ENCODE measurements at places on chromosomes 6 and 20.

- no peak for DNase-seq
These were observed 1.5 kb downstream of the CD2AP start for GRCh38 chr6:47479140-47479508.

- DNase-seq: no peak
These were observed 2.9 kb upstream of the DDAH2 start for GRCh38 chr6:31732029-31732428.

GRCh38 chr6:62672989-62673388 lies 387.0 kb upstream of the KHDRBS2 start:
- no peak for DNase-seq

DNA sequence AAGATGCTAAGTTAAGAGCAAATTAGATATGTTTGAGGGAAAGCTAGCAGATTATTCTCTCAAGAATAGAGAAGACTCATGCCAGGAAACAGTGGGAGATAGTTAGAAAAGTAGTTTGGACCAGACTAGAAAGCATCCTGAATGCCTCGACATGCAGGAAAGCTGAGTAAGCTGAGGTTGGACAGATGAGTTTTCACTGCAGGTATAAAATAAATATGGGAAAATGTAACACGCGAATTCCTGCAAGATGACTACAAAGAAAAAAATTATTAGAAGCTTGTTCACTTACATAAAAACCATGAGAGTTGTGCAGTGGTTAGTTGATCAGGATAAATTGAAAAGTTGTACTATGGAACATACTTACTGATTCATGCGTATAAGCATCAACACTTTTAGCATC lies 484.2 kb upstream of the MANEA start:
- peak; percentile 4 for DNase-seq

DNA sequence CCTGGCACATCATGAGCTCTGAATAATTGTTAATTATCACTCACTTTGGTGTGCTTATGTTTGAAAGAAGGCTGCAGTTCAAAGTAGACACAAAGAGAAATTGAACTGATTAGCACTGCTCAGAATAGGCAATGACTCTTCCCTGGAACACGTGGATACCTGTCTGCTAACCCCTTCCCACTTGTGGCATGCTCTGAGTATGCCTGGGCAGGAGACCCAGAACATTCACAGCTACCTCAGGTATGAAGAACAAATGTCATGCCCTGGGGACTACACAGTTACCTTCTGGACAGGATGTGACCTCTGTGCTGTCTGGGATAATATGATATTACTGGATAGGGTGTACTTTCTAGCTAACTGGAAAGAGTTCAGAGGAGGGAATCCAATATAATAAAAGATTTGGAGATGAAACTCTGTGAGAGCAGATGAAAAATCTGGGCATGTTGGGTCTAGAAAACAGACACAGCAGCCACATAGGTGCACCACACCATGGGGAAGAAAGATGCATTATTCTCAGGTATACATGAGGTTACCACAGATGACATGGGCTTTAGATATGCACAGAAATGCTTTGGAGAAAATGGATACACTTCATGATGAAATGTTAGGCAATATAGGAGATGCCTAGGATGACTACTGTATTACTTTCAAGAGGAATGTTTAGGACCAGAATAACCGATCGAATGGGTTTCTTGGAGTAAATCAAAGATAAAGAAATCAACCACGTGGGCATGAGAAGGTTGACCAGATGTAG lies 324.2 kb upstream of the PREP start:
- DNase-seq: peak; percentile 40

GRCh38 chr6:155778336-155778735 lies 322.7 kb upstream of the NOX3 start:
- DNase-seq: no peak

DNA sequence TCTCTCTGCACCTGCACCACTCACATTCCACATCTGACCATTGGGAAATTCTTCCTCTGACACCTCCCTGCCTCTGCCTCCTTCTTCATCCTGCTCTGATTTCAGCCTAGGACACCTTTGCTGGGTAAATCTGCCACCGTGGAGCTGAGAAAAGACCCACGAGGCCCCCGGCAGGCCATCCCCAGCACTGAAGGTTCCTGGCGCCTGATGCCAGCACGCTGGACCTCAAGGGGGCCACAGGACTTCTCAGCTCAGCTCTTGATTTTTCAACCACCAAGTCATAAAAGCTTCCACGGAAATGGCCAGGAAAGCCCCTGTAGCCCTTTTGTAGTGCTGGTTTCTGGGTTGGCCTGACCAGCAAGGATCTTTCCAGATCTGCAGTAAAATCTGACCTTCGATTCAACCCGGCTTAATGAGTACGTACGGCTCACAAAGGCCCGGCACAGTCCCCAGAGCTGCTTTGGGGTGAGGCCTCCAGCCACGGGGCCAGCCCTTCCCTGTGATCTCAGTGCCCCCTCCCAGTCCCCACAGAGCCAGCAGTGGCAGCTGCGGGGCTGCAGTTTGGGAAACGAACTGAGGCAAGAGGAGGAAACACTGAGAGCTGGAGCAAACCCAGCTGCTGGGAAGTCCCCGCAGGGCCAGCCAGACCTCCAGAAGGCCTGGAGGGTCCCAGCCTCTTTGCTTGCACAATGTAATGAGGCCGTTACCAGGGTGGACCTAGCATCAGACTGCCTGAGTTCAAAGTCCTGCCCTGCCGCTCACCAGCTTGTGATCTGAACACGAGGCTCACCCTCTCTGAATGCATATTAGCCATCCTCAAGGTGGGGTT lies 157.5 kb downstream of the BMP7 start:
- DNase-seq: no peak

DNA sequence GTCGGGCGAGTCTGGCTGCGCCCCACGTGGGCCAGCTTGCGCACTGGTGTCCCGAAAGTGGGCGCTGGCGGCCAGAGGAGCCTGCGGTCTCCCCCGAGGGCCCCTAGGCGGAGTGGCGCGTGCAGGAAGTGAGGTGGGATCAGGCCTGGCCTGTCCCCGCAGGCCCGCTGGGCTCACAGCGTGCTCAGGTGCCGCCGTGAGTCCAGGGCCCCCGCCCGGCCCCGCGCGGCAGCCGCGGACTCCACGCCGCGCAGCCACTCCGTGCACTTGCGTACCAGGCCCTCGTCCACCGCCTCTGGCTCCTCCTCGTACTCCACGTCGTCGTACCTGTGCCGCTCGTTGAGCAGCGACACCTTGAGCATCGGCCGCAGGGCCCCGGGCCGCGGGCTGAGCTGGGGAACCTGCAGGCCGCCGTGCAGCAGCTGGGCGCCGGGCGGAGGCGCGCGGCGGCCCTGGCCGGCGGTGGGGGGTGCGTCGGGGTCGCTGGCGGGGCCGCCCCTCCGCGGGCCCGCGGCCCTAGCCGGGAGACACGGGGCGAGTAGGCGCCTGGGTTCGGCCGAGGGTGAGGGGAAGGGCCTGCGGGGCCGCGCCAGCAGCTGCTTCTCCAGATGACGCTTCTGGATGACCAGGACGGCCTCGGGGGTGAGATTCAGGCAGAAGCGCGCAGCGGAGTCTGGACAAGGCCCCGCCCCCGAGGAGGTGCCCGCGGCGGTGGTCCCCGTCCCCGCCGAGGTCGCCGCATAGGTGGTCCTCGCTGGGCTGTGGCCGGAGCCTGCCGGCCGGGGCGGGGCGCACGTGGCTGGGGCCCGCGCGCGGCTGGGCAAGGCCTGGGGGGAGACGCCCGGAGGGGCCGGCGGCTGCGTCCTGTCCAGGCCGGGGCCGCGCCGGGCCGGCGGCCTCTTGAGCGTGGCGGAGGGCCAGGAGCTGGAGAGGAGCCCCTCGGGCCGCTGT lies 835 bp downstream of the PRR18 start:
- no peak for DNase-seq

DNA sequence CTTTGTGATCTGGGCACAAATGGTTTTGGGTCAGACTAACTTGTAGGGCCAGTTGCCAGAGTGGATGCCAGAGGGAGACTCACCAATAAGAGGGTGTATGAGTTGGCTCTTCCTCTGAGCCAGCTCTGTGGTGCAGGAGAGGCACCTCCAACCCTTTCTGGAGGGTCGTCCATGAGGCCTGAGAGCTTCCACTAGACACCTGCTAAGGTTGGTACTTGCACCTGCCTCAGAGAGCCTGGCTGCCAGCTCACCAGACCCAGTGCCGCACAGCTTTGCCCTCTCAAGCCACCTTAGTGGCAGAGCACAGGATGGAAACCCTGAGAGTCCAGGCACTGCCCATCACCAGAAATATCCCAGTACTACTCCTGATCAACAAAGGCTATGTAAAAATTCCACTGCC lies 504.3 kb downstream of the EYS start:
- DNase-seq: no peak

Data from fibroblast of the aortic adventitia (primary cell).